ENCODE measurements at places on chromosomes 6 and 20.

DNA sequence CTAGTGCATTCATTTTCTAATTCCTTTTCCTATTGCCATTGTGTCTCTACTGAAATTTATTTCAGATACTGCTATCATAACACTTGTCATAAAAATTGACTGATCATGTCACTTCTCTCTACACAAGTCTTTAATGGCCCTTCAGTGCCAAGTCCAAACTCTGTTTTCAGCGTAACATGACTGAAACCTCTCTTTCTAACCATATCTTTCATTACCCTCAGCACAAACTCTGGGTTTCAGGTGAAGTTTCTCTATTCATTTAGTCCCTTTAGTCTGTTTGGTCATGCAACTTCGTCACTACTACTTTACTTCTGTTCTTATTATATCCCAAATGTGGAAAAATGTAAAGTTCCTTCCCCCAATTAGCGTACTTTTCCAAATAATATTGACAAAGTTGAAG is 234.9 kb downstream of the OGFRL1 start:
- no peaks in the 10 kb centered on the region for H3K4me1 ChIP-seq
- no peak overlapping the region for H3K27ac ChIP-seq
- no peaks in the 10 kb centered on the region for H3K27me3 ChIP-seq

DNA sequence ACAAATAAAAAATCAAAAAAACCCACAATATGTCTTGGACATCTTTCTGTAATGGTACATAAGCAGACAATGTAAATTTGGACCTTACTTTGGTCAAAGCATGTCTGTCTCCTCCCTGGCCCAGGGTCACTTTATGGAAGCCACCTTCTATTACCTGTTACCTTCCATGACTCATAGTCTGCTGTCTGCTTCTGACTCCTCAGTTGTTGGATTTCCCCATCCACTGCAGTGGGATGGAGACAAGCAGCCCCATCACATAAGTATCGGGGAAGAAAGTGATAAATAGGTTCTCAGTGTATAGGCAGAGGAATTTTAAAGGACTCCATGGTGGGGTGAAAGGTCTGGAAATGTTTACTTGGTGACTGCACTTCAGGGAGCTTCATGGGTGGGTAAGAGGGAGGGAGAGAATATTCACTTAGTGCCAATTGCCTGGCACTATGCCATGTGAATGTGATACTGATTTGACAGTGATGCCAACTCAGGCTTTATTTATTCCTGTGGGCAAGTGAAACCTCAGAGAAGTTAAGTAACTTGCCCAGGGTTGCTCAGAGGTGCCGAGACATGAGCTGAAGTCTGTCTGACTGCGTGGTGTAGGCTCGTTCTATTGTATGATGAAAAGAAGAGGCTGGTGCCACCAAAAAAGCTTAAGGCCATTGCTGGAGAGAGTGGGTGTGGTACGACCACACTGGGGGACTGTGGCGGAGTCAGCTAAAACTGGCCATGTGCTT is 175.6 kb upstream of the RNF24 start:
- no peak overlapping the region for H3K27ac ChIP-seq
- DNase-seq = no peak
- no peaks in the 10 kb centered on the region for H3K4me1 ChIP-seq
- H3K4me3 ChIP-seq = no peak overlapping the region
- no peaks in the 10 kb centered on the region for H3K36me3 ChIP-seq
- H3K27me3 ChIP-seq = peaks cover 6% of the 10 kb centered on the region

DNA sequence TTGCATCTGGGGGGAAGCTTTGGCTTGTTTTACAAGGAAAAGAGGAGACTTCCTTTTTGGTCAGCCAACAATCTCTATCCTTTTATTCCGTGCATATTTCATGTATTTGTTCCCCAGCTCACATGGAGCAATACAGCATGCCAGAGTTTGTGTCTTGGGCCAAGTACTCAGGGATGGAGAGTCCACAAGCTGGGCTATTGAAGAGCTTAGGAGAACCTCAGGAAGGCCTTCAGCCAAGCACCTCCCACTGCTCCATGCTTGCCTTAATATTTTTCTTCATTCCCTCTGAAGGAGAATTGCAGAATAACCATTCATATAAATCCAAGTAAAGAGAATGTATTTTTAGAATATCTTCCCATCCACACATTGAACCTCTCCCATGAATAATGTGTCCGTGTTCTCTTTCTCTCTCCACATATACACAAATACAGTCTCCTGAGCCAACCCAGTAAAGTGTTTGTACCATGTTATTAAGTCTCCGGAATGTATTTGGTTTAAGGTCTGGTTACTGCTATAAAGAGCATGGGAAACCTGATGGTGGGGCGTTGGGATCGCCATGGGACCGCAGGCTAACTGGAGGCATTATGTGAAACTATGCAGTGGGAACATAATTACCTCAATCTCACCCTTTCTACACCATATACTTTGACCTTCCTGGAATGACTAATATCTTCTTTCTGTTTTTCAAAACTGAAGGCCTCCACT is 3.0 kb downstream of the LAMA4 start:
- peak overlapping the region; percentile 87 for H3K27ac ChIP-seq
- no peaks in the 10 kb centered on the region for H3K4me1 ChIP-seq
- DNase-seq = peak; percentile 37
- peaks cover 38% of the 10 kb centered on the region for H3K27me3 ChIP-seq
- peak overlapping the region; percentile 49 for H3K4me3 ChIP-seq

DNA sequence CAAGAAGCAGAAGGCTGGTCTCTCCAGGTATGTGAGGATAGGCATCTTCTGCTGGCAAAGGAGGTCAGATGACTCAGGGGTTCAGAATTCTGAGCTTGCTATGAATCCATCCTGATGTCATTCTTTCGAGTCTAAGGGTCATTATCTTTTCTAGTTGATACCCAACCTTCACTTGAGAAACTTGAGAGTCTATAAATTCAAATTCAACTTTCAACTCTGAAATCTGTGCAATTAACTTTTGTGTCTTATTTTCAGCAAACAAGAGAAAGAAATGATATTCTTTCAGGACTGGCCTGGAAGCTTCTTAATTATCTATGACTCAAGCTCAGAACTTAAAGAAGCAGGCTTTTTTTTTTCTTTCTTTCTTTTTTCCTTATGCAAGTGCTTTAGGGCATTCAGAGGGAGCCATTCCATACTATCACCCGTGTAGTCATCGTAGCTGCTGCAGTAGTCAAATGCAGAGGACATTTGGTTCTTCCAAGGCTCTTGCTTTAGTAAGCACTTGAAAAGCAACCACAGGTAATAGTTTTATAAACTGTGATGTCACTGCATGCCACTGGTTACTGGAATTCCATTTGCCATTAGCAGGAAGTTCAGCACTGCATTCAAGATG is 93.0 kb downstream of the ADTRP start:
- H3K4me1 ChIP-seq = peaks cover 5% of the 10 kb centered on the region
- H3K36me3 ChIP-seq = no peaks in the 10 kb centered on the region
- no peak overlapping the region for H3K4me3 ChIP-seq
- no peak for DNase-seq
- no peaks in the 10 kb centered on the region for H3K27me3 ChIP-seq

DNA sequence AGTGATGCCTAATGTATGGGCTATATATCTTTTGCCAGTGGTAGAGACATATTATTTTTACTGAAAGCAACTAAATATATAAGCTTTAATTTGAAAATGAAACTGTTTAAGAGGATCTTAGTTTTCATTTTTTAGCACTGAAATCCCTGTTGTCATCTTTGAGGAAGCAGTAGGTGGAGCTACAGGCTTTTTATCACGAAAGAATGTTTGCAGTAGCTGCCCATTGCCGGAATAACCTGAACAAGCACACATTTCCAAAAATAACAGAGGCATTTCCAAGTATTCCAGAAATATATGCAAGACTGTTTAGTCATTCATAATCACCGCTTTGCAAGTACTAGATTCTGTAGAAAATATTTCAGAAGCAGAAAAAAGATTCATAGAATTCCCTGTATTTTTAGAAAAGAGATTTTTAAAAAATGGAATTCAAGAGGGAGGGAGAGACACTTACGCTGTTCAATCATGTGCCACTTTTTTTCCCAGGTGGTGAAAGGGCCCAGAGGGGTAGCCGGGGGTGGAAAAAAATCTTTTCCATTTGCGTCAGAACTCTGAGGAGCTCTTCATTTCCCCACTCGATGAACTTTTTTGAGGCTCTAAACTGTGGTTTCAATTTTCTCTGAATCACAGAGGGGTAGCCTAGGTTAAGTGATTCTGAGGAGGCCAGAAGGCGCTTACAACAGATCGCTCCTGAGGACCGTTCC is 142.5 kb upstream of the FERMT1 start:
- peak; percentile 74 for DNase-seq
- no peaks in the 10 kb centered on the region for H3K27me3 ChIP-seq
- no peak overlapping the region for H3K4me3 ChIP-seq
- H3K27ac ChIP-seq = peak overlapping the region; percentile 58

Data from left lung (tissue), 14 donors.